ENCODE measurements at places on chromosomes 5 and 9.

GRCh38 chr5:103441523-103441922 lies 121.1 kb downstream of the NUDT12 start:
- DNase-seq: no peak

DNA sequence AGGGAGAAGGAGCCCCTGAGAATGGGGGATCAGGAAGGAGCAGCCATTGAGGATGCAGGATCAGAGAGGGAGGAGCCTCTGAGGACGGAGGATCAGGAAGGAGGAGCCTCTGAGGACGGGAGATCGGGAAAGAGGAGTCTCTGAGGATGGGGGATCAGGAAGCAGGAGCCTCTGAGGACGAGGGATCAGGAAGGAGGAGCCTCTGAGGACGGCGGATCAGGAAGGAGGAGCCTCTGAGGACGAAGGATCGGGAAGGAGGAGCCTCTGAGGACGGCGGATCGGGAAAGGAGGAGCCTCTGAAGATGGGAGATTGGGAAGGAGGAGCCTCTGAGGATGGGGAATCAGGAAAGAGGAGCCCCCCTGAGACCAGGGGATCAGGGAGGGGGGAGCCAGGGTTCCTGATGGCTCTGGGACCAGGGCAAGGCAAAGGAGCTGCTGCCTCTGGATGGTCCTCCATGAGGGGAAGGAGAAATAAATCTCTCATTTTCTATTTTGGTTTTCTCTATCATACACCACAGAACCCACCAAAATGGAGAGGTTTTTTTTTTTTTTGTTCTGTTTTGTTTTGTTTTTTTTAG lies 22.6 kb upstream of the SARDH start:
- DNase-seq: no peak

DNA sequence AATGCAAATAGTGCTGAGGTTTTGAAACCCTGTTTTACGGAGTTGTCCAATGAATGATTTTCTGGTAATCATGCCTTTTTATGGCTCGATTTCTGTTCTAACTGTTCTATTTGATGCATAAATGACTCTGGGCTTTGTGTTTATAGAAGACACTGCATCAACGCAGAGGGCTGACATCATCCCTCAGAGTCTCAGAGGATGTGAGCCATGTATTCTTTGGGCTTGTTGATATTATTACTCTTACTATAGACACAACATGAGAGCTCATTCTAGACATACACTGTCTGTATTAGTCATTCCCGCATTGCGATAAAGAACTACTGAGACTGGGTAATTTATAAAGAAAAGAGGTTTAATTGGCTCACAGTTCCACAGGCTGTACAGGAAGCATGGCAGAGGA lies 31.6 kb downstream of the CDH6 start:
- no peak for DNase-seq

DNA sequence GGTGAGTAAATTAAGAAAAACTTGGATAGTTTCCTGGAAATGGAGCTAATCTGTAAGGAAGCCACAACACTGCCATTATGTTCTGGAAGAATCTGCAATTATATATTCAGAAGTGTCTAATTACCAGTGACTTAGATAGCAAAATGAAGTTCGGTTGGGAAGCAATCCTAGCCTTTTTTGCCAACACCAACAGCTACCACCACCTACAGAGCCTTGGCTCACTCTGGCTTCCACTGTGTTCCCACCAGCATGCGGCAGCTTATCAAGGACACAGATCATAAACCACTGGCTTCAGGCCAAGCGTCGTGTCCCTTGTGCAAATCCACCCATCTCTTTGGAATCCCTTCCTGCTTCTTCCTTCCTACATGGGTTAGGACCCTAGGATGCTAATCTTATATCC lies 118.0 kb upstream of the PCA3 start:
- DNase-seq: no peak

DNA sequence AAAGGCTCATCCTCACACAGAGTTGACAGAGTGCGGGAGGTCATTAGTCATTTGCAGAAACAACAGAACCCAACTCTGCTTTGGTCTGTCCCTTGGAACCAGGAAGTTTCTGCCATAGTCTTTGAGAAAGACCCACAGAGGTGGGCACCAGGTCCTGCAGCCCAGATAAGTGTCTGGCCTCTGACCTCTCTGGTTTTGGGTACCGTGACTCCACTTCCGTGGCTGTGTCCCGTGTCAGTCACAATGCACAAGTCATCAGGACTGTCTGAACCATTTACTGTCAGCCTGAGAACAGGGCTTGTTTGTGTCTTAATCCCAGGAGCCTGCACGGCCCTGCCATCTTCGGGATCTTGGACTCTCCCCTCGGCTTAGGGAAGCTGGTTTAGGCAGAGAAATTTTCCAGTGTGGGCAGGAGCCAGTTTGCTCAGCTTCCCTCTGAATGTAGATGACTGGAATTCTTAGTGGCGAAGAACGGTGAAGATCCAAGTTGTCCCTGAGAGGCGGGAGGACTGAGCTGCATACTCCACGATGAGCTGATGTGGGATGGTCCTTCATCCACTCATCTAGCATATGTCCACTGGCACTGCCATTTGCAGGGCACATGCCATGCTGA lies 11.9 kb downstream of the GSN start:
- no peak for DNase-seq

DNA sequence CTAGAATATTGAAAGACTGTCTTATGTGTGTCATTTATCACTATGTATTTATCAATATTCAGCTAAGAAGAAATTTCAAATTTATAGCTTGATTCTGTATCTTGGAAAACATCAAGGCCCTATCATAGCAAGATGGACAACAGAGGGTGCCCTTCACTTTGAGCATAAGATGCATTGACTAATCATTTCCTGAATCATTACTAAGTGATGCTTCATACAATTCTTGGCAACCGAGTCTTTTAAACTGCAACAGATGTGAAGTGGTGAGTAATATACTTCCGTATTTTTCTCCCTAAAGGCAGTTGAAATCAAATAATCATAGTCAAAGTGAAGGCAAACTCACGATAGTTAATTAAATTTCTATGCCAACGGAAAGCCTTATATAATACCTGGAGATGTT lies 318.6 kb upstream of the RGMB start:
- DNase-seq: no peak

DNA sequence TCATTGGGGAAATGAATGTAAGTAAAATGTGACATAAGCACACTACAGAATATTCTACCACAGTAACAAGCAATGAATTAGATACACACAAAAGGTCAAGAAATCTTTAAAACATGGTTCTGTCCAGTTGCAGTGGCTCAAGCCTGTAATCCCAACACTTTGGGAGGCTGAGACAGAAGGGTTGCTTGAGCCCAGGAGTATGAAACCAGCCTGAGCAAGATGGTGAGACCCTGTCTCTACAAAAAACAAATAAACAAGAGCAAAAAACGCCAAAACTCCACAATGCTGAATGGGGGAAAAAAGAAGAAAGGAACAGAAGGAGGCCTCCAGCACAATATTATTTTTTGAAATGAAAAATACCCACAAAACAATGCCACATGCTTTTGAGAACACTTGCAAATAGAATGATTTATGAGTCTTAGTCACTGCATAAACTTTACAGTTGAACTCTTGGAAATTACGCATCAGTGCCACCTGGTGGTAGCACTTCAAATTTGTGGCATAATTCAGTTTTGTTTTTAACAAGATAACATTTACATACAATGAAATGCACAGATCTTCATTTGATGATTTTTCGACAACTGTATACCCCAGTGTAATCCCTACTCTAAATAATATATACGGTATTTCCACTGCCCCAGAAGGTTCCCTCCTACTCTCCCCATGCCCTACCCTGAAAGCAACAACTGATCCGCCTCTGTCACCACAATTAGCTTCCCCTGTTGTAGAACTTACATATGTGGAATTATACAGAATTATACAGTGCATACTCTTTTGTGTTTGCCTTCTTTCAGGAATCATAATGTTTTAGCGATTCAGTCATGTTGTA lies 14.4 kb upstream of the SPINK4 start:
- DNase-seq: peak; percentile 81

- no peak for DNase-seq
Observed at GRCh38 chr5:6780802-6781391, 67.7 kb downstream of the TENT4A start.

- no peak for DNase-seq
Observed at GRCh38 chr5:56954262-56954661, 2.3 kb upstream of the MIER3 start.

DNA sequence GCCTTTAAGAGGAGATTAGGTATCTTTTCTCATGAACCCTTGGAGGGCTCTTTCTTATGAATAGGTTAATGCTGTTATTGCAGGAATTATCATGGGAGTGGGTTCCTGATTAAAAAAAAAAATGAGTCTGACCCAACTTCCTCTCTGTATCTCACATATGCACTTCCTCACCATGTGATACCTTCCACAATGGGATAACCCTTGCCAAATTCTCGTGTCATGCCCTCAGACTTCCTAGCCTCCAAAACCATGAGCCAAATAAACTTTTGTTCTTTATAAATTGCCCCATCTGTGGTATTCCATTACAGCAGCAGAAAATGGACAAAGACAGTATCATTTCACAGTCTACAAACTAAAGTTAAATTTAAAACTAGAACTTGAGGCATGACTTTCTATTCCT lies 1.0 kb downstream of the OR1B1 start:
- DNase-seq: no peak

- DNase-seq: no peak
Observed at GRCh38 chr5:1647580-1647979, 123.8 kb upstream of the LPCAT1 start.

- no peak for DNase-seq
Observed at GRCh38 chr5:61098251-61098995, 63.8 kb downstream of the SMIM15 start.

GRCh38 chr5:77129391-77129990 lies 42.4 kb upstream of the ZBED3 start:
- peak; percentile 43 for DNase-seq

GRCh38 chr5:151581812-151582583 lies 9.1 kb downstream of the FAT2 start:
- no peak for DNase-seq

DNA sequence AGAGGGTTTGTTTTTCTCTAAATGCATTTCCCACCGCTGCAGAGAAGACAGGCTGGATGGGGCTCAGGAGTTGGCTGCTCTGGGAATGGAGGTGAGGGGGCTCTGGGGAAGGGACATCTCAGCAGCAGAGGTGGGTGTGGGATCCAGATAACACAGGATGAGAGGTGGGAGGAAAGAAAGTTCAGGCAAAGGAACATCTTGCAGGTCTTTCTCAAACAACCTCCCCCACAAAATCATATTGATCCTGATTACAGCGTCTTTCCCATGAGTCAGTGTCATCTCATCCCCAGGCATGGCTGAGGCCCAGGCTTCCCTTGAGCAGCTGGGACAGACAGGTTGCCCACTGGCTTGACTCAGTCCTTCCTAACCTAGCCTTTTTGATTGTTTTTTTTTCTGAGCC lies 11.3 kb upstream of the ACSL6 start:
- DNase-seq: no peak

- no peak for DNase-seq
Observed at GRCh38 chr5:94025788-94026473, 284.5 kb upstream of the POU5F2 start.

DNA sequence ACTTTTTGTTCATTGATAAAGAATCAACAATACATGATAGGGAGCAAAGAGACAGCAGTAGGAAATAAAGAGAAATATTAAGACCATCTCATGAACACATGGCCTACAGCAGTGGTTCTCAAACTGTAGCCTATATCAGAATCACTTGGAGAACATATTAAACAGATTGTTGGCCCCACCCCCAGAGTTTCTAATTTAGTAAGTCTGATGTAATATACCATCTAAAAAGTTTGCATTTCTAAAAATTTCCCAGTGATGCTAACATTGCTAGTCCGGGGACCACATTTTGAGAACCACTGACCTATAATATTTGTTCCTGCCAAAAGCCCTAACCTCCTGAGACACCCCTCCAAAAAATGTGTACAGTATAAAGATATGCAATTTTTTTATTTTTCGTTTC lies 306.2 kb upstream of the NREP start:
- DNase-seq: no peak

- DNase-seq: no peak
Observed at GRCh38 chr5:127419683-127420257, 97.7 kb upstream of the PRRC1 start.

GRCh38 chr5:61669531-61669930 lies 337.5 kb downstream of the ZSWIM6 start:
- no peak for DNase-seq

- no peak for DNase-seq
Observed at GRCh38 chr5:172694541-172694940, 53.5 kb downstream of the NEURL1B start.

GRCh38 chr5:96789794-96790330 lies 17.9 kb downstream of the ERAP1 start:
- DNase-seq: no peak

- DNase-seq: no peak
Observed at GRCh38 chr9:23496489-23497136, 329.4 kb downstream of the ELAVL2 start.

DNA sequence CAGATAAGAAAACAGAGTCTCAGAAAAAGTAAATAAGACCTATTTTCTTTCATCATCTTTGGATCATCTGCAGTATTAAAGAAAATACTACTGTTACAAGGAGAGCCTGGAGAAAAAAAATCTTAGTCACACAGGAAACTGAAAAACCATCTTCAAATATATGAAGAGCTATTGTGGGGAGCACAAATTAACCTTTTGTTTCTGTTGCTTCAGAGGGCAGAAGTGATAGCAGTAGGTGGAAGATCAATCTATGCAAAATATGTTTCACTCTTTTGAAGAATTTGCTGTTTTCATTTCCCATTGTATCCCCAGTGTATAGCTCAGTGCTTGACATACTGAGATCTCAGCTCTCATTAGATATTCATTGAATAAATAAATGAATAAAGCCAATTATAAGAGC lies 13.1 kb upstream of the CEMIP2 start:
- no peak for DNase-seq

GRCh38 chr5:103941596-103941995 lies 379.0 kb upstream of the NUDT12 start:
- DNase-seq: no peak

DNA sequence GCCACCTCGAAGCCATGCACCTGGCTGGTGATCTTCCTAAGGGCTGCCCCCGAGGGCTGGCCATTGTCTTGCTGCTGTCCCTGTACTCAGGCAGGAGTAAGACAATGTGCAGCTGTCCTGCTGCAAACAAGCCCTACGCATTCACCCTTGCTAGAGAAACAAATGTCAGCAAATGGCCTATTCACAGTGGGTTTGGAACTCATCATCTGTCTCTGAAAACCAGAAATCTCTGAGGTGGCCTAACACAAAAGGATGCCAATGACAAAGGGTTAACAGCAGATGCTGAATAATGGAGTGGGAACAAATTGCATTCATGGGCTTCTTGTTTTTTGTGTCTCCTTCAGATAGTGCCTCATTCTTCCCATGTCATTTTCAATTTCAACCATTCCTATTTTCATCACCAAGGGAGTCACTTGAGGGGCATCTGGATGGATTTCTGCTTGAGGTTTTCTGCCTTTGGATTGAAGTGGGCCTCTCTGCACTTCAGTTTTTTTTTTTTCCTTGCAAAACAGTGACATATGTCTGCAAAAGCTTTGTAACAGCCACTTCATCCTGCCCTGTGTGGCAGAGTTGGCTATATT lies 261.6 kb upstream of the VLDLR start:
- DNase-seq: no peak

- no peak for DNase-seq
Observed at GRCh38 chr5:67752357-67752708, 463.2 kb upstream of the PIK3R1 start.

- DNase-seq: no peak
Observed at GRCh38 chr9:81522716-81523551, 166.4 kb downstream of the TLE1 start.

Measured in femur (tissue), 1 donor.